C1 segment of cervical spinal cord (tissue), 14 donors: ENCODE measurements at places on chromosomes 5 and 9.

DNA sequence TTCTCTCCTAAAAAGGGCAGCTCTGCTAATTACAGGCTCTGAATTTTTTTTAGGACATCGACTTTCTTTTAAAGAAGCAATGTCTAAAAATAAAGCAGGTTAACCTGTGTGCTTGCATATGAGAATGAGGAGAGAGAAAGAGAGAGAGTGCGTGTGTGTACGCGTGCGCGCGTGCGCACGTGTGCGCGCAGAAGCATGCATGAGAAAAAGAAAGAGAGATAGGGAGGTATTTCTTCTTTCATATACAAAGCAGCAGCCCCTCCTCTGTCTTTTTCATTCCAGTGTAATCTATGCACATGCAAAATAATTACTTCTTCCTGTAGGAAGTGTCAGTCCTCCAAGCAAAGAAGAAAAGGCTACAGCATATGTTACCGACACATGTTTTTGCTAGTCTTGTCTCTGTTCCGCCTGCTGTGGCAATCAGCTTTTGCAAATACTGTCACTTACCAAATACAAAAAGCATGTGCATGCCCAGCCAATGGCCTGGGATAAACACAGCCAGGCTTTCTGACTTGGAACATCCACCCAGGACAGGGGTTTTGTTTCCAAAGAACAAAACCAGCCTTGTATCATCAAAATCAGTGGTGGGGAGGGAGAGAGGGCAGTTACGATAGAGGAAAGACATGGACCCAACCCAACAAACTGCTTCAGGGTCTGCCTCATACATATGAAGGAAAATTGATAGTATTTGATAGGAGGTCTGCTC lies 252.3 kb upstream of the SLC24A2 start:
- DNase-seq = peak; percentile 19

DNA sequence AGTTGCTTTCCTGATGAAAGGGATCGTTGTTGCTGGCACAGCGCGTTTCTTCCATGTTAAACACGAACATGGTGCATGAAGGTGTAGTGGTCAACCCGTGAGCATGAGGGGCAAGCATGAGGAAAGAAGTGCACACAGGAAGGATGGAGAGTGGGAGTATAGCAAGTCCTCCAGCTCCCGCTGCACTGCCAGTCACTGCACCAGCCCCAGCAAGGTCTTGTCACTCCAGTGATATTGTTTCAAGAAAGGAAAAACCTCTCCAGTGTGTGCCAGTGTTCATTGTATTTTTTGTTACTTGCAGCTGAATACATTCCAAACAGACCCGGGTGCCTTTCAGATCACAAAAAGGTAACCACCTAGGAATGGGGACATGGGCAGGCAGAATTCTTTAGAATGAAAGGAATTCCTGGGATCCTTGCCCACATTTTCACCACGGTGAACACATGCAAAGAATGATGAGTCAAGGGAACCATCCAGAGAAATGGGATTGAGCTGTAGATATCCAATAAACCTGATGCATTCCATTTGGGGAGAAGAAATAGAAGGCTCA lies 186.3 kb downstream of the AOPEP start:
- DNase-seq = no peak

DNA sequence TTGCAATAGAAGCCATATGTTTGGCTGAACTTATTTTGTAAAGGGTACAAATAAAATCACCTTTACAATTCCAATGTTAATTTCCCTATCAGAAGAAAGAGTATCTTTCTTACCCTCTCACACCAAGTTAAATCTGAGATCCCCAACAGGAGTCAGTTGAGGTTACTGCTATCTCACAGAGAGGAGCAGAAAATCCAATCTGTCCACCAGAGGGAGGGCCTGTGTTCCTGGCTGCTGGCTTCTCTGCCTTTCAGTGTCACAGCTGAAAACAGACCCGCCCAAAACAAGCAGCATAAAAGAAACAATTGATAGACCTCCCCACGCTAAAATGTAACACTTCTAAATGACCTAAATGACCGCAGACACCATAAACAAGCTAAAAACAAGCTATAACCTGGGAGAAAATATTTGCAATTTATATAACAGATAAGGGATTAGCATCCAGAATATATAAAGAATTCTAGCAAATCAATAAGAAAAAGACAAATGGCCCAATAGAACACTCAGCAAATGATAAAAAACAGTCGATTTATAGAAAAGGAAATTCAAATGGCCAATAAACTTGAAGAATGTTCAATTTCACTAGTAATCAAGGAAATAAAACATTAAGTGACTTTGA lies 24.5 kb upstream of the MVB12B start:
- DNase-seq = peak; percentile 41

DNA sequence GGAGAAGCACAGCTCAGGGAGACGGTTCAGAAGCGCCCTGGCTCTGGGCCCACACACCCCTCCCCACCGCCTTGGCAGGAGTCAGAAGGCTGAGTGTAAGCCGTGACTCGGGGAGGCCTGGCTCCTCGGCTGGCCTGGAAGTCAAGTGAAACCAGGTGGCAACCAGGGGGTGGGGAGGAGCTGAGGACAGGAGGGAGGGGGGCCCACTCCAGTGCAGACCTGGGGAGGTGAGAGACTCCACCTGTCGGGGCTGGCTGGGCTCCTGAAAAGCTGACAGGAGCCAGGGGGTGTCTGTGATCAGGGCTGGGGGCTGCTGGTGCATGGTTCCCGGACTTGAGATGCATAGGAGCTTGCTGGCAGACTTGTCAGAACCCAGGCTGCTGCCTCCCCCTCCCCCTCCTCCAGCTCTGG lies 150.2 kb upstream of the PHYKPL start:
- DNase-seq = no peak

DNA sequence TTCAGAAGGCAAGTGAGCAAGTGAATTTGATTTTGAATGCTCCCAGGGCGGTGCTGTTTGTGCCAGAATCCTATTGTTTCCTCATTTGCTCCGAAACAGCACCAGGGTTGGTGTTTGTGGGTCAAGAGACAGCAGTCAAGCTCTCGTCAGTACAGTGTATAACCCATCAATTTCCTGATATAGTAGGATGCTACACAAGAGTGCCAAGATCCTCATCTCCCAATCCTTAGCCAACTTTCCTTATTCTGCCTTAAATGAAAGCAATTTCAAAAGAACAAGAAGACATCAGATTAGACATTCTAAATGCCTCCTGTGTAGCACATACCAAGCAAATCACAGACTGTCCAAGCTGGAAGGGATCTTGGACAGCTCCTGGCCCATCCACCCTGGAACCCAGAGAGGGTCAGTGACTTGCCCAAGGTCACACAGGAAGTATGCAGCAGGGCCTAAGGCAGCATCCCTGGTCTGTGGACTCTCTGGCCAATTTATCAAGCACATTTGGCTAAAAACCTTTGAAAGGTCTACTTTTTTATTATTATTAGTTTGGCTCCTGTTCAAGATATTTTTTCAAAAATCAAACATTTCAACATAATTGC lies 4.5 kb downstream of the WHRN start:
- DNase-seq = no peak

- DNase-seq = no peak
Observed at GRCh38 chr9:137970098-137970497, 92.5 kb downstream of the CACNA1B start.

DNA sequence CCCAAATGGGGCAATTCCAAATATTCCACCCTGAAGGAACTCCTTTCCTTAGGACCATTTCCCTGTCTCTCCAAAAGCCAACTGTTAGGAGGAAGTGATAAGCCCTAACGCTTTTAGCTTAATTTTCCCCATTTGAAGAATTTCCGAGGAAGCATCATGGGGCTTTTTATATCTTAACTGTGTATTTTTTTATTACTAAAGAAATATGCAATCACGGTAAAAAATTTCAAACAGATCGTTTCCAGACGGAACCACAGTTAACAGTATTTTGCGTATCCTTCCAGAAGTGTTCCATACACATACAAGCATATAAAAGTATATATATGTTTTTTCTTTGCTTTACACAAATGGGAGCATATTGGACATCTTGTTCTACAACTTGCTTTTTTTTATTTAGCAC lies 133.8 kb downstream of the FGF1 start:
- DNase-seq = no peak

- no peak for DNase-seq
Observed at GRCh38 chr9:113922160-113922559, 46.1 kb downstream of the ZNF618 start.

DNA sequence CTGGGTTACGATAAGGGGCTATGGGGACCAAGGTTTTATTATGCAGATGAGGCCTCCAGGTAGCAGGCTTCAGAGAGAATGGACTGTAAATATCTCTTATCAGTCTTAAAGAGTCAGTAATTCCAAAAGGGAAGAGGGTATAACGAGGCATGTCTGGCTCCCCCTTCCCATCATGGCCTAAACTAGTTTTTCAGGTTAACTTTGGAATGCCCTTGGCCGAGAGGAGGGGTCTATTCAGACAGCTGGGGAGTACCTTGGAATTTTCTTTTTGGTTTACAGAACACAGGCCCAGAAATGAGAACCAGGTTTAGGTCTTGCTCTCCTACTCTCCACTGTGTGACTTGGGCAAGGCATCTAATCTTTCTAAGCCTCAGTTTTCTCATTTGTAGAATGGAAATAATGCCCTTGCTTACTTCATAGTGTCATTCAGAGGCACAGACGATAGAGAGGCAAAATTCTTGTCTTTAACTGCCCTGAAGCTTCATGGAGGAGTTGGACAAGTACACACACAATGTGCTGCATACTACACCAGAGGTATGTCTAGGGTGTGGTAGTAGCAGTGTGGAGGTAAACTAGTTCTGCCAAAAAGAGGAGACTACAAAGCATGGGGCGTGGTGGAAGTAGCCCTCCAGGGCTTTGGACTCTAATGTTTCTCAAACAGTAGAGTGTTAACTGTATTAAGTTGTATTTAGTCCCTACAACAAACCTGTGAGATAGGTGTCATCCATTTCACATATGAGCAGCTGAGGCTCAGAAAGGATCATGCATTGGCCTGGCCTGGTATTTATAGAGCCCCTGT lies 45.5 kb downstream of the IRF1 start:
- DNase-seq = no peak

DNA sequence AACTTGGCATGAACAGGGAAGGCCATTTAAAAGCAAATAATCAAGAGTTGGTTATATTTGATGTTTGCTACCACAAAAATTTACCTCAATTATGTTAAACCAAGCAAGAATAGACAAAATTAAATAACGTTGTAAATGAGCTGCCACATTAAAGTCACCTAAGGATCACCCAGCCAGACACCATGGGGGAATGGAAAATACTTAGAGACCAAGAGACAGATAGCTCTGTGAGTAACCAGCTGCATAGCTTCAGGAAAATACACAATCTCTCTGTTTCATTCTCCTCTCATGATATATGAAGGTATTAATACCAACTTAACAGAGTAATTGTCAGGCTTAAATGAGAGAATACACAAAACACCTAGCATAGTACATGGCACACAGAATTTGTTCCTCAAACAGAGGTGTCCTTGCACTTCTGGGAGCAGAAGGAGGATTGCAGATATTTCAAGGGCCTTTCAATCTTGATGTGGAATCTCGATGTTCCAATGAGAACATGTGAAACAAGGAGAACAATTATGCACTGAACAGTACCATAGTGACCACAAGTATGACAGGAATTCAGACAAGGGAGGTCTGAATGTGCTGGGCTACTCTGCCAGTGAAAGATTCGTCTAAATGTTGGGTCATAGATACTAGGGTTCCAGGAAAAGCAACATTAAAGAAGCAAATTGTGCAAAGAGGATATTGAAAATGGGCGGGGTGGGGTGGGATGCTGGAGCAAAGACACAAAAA lies 18.6 kb downstream of the JAKMIP2 start:
- no peak for DNase-seq

DNA sequence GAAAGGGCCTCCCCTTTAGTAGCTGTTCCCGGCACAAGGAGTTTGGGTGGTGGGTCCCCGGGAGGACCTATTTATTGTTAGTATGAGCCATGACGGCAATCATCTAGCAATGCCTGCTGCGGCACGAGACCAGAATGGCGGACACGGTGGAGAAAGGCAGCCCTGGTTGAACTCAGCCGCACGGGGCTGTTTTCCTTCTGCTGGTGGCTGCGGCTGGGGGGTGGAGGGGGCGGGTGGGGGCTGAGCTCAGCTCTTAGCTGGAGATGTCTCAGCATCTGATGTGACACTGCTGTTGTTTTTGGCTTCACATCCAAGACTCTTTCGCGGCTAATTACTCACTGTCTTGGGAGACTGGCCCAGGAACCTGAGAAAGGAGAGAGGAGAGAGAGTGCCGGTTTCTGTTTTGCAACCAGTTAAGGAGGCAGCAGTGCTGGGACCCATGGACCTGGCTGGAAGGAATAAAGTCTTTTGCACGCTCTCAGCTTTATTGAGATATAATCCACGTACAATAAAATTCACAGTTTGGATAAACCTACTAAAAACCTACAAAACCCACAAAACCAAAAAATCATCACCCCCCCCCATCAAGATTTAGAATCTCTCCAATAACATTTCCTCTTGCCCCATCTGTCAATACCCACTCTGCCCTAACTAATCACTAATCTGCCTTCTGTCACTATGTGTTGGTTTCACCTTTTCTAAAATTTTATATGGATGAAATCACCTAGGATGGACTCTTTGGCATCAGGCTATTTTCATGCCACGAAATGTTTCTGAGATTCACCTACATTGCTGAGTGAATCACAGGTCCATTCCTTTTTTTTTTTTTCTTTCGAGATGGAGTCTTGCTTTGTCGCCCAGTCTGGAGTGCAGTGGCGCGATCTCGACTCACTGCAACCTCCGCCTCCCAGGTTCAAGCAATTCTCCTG lies 81.8 kb upstream of the NEURL1B start:
- DNase-seq = no peak

DNA sequence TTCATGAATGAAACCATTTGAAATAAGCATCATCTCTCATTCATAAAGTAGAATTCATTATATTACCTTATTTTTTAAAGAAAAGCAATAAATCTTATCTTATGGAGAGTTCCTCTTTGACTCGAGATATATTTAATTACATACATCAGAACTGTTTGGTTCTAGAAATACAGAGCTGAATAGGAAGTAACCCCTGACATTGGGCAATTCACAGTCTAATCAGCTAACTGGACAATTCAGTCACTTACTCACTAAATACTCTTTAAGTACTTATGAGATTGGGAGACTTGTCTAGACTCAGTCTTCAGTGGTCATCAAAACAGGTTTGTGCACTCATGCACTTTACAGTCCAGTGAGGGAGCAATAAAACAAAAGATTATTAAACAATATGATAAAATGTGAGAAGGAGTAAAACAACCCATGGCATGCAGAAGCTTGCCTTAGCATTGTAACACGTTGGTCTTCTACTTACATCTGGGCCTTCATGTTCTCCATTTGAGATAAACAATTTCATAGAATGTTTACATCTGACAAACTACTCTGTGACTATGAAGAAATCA lies 11.5 kb upstream of the FBXO38 start:
- DNase-seq = no peak

DNA sequence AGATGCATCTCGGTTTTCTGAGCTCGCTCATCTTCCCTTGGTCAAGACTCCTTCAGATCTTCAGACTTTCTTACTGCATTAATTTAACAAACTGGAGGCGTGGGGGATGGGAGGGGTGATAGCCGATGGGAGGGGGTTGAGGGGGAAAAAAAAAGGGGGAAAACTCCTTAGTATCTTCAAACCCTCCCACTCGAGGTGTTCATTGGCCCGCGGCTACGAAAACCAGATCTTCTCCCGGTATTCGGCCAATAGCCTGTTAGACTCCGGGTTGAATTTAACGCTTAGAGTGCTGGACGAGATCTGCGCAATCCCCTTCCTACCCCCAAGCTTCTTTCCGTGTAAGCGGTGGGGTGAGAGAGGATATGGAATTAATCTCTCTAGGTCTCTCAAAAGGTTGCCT lies 689 bp upstream of the GLRA1 start:
- DNase-seq = no peak

- DNase-seq = no peak
Observed at GRCh38 chr9:134291452-134291881, 34.8 kb upstream of the RXRA start.

- no peak for DNase-seq
Observed at GRCh38 chr9:134895567-134895907, 14.9 kb downstream of the FCN2 start.

GRCh38 chr5:125152461-125153189 lies 406.2 kb upstream of the ZNF608 start:
- DNase-seq = no peak
